ENCODE measurements at places on chromosomes 12 and 14. TPM values are rescaled to one million over a fixed set of nuclear protein-coding genes. Genes with fewer than 3 reads are reported as not detected.

GRCh38 chr12:75505706-75506312, 5.6 kb downstream of the KRR1 start:
- DNase-seq, result no peak

DNA sequence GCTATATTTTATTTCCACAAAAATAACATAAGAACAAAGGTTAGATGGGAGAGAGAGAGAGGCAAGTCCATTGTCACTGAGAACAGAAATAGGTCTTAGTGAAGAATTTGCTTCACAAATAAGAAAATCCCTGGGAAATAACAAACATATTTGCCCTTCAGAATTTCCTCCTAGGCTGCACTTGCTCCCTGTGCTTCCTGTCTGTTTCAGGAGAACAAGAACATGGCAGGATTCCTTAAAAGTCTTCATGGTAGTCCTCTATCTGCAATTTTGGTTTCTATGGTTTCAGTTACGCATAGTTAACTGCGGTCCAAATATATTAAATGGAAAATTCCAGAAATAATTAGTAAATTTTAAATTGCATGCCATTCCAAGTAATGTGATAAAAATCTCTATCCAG, 34.1 kb downstream of the SENP1 start:
- DNase-seq, result no peak

GRCh38 chr12:77850129-77850528, 19.4 kb downstream of the NAV3 start:
- DNase-seq, result no peak

DNA sequence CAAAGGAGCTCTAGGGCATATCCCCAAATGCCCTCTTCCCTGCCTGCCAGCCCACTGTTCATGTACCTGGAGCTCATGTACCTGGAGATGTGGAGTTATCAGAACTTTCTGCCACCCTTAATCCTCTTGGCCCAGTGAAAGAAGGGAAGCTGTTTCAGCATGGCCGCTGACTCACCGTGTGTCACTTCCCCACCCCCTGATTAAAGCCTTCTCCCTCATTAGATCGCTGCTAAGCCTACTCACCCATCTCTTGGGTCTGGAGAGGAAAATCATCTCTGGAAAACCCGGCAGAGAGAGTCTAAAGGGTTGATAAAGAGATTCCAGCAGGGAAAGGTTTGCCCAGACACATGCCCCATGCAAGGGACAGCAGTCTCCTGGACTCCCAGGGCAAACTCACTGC, 4.5 kb upstream of the LTBP2 start:
- no peak for DNase-seq

DNA sequence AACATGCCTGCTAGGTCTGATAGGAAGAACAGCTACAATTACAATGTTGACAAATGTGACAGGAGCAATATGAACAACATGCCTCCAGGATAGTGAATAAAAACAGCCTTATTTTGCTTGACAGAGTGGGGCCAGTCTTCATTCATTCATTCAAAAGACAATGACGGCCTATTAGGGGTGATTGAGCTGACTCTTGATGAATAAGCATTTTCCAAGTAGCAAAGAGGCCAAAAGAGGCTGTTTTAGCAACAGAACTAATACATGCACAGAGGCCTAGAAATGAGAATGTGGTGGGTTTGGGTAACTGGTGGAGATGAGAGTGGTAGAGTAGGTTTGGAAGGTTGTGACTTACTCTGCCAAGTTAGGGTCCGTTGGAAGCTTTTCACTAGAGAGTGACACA, 138.3 kb downstream of the APAF1 start:
- DNase-seq, result no peak

GRCh38 chr12:31931796-31932715, 27.2 kb upstream of the RESF1 start:
- DNase-seq, result peak; percentile 69

DNA sequence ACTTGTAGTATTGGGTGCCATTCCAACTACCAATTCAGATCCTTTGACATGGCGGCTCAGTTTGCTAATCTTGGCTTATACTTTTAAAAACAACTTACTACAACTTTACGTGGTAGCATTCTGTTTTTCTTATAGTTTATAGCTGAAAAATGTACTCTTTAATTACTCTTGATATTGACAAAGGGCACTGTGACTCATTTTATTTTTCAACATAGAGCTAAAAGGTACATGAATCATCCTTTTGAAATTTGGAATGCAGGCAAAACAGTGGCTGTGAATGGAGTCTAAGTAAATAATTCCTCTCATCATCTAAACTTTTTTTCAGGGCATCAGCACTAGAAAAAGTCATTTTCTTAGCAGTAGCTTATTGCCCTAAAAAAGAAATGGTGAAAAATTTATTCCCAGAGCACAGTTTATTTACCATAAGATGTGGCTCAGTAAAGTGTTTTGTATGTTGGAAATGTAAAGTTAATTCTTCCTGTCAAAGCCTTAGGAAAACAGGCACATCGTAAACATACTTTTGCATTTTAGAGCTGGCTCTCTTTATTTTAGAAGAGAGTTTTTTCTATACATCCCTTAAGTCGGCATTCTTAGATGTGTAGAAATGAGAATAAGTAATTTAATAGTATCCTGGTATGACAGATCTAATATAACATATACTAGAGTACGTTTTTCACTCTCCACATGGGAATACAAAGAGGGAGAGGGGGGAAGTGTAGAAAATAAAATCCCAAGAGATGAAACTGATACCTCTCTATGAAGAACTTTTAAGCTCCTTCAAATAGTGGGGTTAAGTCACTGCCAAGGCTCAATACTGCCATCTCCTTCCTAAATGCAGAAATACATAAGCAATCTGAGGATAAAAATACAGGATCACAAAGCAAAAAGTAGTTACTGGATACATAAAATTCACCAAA, 55.2 kb downstream of the SLC25A21 start:
- no peak for DNase-seq

- no peak for DNase-seq
Measured at GRCh38 chr14:42057111-42057510, 450.4 kb downstream of the LRFN5 start.

DNA sequence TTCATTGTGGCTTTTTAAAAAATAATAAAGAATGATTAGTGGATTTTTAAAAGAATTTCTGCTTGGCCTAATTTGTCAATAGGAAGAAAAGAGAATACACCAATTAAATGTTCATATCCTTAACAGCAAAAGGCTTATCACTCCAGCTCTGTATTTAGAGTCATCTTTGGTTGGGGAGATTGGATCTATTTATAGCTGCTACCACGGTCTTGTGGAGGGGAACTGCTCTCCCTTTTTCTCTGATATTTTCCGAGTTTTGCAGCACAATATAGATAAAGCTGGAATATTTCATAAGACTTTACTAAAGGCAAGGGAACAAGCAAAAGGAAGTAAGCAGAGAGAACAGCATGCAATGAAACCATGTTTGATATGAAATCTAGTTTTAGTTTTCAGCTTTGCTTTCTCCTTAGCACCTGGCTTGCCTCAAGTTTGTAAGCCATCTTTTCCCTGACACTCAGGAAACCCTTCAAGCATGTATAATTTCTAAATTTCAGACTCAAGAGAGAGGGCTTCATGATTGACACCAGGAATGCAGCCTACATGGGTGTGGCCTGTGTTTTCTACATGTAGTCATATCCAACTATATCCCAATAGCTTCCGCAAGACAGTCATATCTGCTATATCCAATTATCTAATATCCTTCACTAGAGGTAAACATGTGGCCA, 35.2 kb downstream of the BRMS1L start:
- no peak for DNase-seq

- DNase-seq, result peak; percentile 30
Measured at GRCh38 chr14:87615822-87616679, 376.9 kb downstream of the GALC start.

DNA sequence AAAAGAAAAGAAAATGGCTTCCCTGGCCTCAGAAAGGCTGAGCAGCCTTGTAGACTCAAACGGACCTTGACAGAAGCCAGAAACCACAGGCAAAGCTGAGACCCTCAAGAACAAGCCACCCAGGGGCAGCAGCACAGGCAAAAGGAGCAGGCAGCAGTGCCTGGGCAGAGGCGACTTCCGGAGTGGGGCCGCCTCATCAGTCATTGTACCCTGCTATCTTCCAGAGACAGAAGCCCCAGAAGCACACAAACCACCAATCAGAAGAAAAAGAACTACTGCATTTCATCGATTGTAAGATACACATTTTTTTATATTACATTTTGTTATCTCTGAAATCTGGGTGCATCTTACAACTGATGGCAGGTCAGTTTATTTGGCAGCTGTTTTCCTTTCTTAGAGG, 58.2 kb upstream of the ZFP36L1 start:
- DNase-seq, result no peak

DNA sequence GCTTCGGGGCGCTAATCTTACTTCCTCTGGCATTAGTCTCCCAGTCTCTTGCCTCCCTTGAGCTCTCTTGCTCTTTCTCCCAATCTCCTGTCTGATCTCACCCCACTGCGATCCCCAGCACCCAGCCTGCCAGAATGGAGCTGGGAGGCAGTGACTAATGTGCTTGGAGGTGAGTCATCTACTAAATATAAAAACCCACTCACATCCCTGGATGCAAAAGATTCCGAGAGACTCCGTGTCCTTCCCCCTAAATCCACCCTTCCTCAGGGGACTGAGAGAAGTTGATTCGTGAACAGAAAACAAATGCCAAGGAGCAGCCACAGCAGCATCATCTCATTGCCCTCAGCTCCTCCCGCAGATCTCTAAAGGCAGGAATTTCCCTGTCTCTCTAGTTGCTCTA, 45.7 kb upstream of the KCNA5 start:
- DNase-seq, result no peak

The LRR1 gene
- total RNA-seq, result 11.7 TPM

The BEST3 gene
- total RNA-seq, result not detected

Measured in natural killer cell (primary cell).